ENCODE measurements at places on chromosomes 16 and 17. TPM values are rescaled to one million over a fixed set of nuclear protein-coding genes. Genes with fewer than 3 reads are reported as not detected.

Gene CA5A
- not detected for total RNA-seq

Gene CLEC3A
- 10.9 TPM for total RNA-seq

Gene SOST
- total RNA-seq: 4.2 TPM

Gene KCNJ12
- 0.14 TPM for total RNA-seq

Gene PAFAH1B1
- 57.1 TPM for total RNA-seq

Gene FN3K
- total RNA-seq: not detected

Gene KRTAP2-1
- not detected for total RNA-seq

Gene TMIGD1
- total RNA-seq: not detected

Gene KRTAP2-3
- total RNA-seq: not detected

Gene CHST4
- 0.19 TPM for total RNA-seq

Gene ALDH3A1
- 51.1 TPM for total RNA-seq

Gene AXIN1
- 5.6 TPM for total RNA-seq

Gene ANKFN1
- total RNA-seq: 0.46 TPM

Gene SRSF2
- total RNA-seq: 225 TPM

Gene ATXN7L3
- 26.6 TPM for total RNA-seq

Gene NPIPB13
- 0.46 TPM for total RNA-seq

Gene RNF151
- not detected for total RNA-seq

Gene ZNF213
- 2.0 TPM for total RNA-seq

Gene MYOCD
- 4.9 TPM for total RNA-seq

Gene HSF5
- total RNA-seq: not detected

Gene UQCRC2
- total RNA-seq: 162 TPM

Gene RNF157
- 7.8 TPM for total RNA-seq

Gene CDH3
- not detected for total RNA-seq

Gene TMEM220
- total RNA-seq: not detected

Gene TBC1D3I
- not detected for total RNA-seq

Gene BICDL2
- total RNA-seq: 0.25 TPM

Gene SKAP1
- total RNA-seq: not detected

Gene CCDC154
- not detected for total RNA-seq

Gene KRTAP16-1
- total RNA-seq: not detected

Gene TXNDC11
- total RNA-seq: 24.4 TPM

Gene SGCA
- not detected for total RNA-seq

Gene GPR142
- not detected for total RNA-seq

Gene ZNF423
- 0.97 TPM for total RNA-seq

Gene CCL18
- not detected for total RNA-seq

Gene PERCC1
- not detected for total RNA-seq
